ENCODE measurements at places on chromosomes 4 and X.
A peak's percentile ranks its signal among the peaks of the same experiment; 100 is the strongest.

- no peak for DNase-seq
Measured at GRCh38 chr4:59712470-59712869, 1487.7 kb upstream of the ADGRL3 start.

GRCh38 chr4:115851918-115852766 is 738.7 kb upstream of the NDST4 start:
- peak; percentile 63 for DNase-seq

DNA sequence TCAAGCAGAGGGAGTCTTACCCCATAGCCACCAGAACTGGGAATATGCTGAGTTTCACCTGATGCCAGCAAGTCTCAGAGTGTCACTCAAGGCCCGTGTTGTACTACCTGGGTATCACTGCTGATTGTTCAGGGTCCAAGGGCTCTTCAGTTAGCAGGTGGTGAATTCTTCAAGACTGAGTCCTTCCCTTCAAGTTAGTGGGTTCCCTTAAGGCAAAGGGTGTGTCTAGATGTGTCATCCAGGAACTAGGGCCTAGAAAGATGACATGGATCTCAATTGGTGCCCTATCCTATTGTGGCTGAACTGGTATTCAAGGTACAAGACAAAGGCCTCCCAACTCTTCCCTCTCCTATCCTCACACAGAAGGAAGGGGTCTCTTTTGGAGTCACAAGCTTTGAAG is 159.9 kb upstream of the DIPK2B start:
- DNase-seq: no peak

GRCh38 chr4:106494066-106494465 is 125.5 kb upstream of the GIMD1 start:
- no peak for DNase-seq

GRCh38 chrX:126670258-126670657 is 117.6 kb upstream of the DCAF12L1 start:
- no peak for DNase-seq

GRCh38 chr4:53748328-53748772 is 157.1 kb upstream of the LNX1 start:
- no peak for DNase-seq

DNA sequence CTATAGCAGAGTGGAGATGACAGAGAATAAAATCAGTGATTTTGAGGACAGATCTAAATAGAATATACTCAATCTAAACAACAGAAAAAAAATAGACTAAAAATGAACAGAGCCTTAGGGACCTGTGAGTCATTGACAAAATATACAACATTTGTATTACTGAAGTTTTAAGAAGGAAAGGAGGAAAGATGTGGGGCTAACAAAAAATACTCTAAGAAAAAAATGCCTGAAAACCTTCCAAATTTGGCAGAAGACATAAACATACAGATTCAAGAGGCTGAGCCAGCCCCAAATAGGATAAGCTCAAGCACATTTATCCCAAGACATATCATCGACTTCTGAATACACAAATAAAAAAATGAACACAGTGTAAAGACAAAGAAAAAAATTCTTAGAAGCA is 123.6 kb upstream of the INTU start:
- no peak for DNase-seq

- no peak for DNase-seq
Measured at GRCh38 chr4:147535124-147535523, 54.2 kb downstream of the EDNRA start.

GRCh38 chr4:100493756-100494155 is 24.1 kb downstream of the EMCN start:
- no peak for DNase-seq

DNA sequence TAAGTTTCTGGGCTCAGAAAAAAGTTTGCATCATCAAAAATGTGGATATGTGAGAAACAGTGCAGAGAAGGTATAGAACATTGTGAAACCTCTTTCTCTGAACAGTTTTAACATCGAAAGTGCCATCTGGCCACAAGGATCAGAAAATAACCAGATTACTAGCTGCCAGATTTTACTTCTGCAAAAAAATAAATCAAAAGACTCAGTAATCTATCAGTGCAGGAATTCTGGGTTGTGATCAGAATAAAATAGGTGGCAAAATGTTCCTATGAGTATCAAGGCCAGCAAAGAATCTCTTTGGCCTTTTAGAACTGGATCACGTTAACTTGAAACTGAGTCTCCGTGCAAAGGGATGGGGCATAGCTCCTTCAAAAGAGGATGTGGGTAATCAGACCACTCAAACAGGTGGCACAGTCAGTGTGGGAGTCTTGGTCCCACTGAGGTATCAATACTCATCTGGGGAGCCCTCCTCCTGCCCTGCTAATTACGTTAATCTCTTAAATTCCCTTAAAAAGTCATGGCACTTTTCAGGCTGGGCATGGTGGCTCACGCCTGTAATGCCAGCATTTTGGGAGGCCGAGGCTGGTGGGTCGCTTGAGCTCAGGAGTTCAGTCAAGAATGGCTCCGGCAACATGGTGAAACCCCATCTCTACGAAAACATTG is 26.7 kb upstream of the RBM47 start:
- DNase-seq: no peak

DNA sequence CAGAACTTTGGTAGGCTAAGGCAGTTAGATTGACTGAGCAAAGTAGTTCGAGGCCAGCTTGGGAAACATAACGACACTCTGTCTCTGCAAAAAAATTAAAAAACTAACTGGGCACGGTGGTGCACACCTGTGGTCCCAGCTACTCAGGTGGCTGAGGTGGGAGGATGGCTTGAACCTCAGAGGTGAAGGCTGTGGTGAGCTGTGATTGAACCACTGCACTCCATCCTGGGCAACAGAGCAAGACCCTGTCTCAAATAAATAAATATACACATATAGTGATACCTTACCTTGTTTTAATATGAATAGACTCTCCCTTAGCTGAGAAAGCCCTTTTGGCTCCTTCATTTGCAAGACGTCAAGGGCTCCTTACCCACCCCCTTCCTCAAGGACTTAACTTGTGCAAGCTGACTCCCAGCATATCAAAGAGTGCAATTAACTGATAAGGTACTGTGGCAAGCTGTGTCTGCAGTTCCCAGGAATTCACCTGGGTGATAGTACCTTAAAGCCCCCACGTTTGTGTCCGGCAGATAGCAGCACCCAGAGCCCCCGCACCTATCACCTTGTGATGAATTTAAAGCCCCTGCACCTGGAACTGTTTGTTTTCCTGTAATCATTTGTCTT is 655.6 kb upstream of the GALNTL6 start:
- no peak for DNase-seq

- DNase-seq: no peak
Measured at GRCh38 chr4:187236209-187236890, 512.7 kb upstream of the FAT1 start.

- peak; percentile 22 for DNase-seq
Measured at GRCh38 chr4:185304944-185305690, 90.6 kb downstream of the LRP2BP start.

- no peak for DNase-seq
Measured at GRCh38 chr4:182560358-182560757, 317.2 kb downstream of the TENM3 start.

- no peak for DNase-seq
Measured at GRCh38 chr4:8135666-8136065, 22.9 kb downstream of the ABLIM2 start.

- no peak for DNase-seq
Measured at GRCh38 chr4:166499820-166500219, 626.8 kb downstream of the TLL1 start.

DNA sequence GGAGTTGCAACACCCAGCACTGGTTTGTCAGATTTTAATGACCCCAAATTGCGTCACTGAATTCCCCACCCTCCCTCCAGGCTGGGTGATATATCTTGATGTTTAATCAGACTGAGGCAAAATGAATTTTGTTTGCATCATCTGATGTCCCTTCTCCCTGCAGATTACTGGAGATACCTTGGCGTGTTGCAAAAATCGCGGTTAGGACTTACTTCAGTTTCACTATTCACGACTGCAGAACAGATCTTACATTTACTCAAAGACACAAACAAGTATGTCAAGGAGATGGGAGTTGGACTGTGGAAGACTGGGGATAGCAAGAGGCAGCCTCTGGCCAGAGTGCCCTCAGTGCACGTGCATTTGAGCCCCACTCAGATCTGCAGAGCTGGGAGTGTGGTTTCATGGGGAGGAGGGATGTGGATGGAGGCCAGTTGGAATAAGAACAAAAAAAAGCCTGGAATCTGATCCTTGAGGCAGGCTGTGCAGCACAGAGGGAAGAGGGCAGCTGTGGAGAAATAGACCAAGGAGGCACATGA is 92.2 kb upstream of the MTM1 start:
- DNase-seq: no peak

DNA sequence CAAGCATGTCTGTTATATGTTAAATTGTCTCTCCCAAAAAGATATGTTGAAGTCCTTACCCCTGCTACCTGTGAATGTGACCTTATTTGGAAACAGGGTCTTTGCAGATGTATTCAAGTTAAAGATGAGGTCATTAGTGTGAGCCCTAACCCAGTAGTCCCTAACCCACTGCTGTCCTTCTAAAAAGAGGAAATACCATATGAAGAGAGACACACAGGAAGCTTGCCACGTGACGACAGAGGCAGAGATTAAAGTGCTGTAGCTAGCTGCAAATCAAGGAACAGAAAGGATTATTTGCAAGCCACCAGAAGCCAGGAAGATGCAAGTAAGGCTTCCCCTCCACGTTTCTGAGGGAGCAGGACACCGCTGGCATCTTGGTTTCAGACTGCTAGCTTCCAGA is 150.1 kb downstream of the HNRNPD start:
- no peak for DNase-seq

- DNase-seq: no peak
Measured at GRCh38 chr4:97104666-97105065, 1038.6 kb downstream of the STPG2 start.

- no peak for DNase-seq
Measured at GRCh38 chr4:48943387-48943786, 36.8 kb upstream of the OCIAD2 start.

- DNase-seq: no peak
Measured at GRCh38 chr4:117898496-117898895, 135.8 kb upstream of the NDST3 start.

DNA sequence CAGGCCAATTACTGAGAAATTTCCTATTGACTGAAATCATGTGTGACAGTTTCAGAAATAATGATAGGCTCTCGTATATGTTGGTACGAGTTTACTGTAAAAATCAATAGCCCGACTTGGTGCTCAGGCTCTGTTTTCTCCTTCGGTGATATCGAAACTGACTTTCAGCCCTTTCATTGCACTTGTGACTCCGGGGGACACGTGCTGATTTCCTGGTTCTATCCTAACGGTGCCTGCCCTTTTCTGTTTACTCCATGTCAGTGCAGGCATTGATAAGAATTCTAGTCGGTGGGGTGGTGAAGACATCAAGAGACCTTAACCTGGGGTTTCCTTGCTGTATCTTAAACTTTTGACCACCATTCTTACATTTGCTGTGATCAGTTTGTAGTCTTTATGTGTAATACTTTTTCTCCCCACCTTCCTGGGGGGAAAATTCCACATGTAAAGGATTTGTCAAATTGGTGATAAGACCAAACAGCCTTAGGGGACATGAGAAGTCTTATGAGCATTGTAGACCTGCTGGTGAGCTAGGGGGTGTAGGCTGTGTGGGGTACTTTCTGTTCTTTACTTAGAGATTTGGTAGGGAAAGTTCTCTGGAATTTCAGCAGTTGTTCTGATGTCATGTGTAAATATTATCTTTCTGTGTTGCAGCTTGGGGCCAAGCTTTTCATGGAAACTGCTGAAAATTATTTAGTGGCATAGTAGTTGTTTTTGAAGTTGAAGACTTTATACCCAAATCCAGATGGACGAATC is 52.7 kb downstream of the TMEM131L start:
- peak; percentile 30 for DNase-seq

GRCh38 chrX:15930585-15930984 is 76.0 kb upstream of the AP1S2 start:
- DNase-seq: no peak

DNA sequence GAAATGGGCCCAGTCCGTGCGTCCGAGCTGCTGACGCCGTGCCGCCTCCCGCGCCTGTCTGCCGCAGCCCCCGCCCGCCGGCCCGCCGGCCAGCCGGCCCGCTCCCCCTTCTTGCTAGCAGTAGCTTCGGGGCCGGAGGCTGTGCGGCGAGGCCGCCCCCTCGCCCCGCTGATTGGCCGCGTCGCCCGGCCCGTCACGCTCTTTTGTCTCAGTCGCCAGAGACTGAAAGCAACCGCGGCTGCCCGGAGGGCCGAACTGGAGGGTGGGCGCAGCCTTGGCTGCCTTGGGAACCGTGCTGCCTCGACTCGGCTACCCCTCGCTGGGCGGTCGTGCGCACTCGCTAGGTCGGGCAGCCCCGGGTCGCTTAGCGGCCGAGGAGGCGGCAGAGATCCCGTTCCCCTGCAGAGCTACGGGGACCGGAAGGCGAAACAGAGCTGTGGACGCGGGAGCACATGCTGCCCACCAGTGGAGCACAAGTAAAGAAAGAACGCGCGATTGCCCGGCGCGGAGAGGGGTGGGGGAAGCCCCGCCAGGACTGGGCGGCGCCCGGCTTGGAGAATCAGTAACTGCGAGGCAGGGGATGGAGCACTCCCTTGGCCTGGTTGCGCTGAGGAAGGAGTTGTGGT is at the start of gene ZCCHC18:
Gene ZCCHC18 (plus strand): TSS at position 198 of the 626 bp plus-strand sequence. CDS start 1,589 bp downstream, outside the sequence.
- DNase-seq: peak; percentile 20

- DNase-seq: no peak
Measured at GRCh38 chr4:26139310-26139924, 181.4 kb upstream of the RBPJ start.

DNA sequence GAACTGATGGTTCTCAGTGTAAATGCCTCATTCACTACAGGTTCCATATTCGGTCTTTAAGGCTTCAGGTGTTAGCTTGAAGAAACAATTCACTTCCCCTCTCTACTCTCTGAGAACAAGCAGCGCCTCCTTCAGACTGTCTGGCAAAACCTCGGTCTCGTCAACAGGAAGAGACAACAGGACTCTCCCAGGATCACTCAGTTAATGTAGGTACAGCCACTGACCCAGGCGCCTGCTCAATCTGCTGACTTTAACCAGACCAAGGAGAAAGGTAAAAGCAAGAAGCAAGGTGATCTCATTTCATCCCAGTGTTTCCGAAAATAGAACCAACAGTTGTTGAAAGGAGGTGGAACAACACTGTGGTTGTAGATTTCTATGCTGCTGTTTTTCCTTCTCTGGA is 102.2 kb downstream of the SLC2A9 start:
- DNase-seq: no peak

- DNase-seq: no peak
Measured at GRCh38 chr4:52244848-52245247, 193.7 kb downstream of the SPATA18 start.

DNA sequence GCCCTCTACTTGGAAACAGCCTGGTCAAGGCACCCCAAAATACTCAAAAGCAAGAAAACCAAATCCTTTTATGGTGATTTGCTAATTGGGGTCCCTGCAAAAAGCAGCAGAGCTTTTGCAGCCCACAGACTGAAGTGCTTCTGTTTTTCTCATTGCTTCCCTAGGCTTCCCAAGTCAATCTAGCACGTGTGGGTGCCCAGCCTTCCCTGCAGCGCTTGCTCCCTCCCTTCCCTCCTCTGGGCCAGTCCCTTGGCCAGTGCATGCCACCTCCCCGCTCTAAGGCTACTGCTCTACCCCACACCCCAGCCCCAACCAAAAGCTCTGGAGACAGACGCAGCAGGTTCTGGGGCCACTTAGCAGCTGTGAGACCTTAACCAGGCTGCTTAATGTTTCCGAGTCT is 53.6 kb downstream of the ANAPC4 start:
- DNase-seq: no peak

GRCh38 chrX:27893211-27893610 is 85.4 kb downstream of the MAGEB10 start:
- no peak for DNase-seq

Data from erythroblast (primary cell).